IPS-NIHi11 (cell line): ENCODE measurements at places on chromosomes 4 and X.

DNA sequence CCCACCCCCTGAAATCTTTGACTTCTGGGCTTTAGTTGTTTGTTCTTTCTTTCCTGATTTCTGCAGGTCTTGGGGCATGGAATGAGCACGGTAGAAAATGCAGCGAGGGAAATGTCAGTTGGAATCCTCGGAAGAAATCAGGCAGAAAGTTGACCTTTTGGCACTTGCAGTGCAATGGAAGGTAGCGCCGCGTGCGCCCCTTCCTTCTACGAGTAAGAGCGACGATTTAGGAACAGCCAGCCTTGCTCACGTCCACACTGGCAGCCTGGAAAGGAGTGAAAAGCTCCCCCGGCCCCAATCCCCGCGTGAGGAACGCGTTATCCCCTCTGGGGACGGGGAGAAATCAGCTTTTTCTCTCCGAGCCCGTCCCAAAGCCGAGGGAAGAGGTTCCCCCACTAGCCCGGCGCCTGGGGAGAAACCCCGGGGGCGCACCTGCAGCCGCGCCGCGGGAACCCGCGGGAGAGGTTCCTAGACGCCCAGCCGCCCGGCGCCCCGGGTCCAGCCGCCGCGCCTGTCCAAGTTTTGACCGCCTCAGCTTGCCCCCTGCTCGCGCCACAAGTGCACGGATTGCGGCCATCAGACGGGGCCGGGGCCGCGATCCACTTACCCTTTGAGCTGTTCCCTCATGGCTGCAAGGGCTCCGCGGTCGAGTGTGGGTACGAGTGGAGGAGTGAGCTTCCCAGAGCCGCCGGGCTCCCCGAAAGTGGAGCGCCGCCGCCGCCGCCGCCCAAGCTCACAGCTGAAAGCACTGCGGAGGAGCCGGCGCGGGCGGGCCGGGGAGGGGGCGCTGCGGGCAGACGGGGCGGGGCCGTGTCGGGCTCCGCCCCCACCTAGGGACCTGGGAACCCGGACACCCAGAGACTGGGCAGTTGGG, 194.6 kb upstream of the FTHL17 start:
- DNase-seq: peak; percentile 78

DNA sequence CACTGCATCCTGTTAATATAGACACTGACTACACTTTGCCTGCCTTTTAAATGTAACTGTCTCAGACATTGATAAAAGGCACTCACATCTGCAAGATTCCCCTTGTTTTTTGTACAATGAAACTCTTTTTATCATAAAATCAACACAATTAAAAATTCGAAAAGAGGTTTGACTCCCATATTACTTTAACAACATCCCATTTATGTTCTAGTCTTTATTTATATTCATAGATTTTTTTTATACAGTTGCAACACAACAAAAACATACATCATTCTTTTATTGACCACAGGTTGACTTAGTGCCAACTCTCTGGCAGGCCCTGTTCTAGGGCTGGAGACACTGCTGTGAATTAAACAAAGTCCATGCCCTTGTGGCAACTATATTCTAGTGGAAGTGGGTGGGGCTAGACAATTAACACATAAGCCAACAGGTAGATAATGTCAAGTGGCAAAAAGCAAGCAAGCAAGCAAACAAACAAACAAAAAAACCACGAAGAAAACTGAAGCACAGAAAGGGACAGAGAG, 36.8 kb downstream of the ANK2 start:
- no peak for DNase-seq

GRCh38 chr4:88419874-88420273, 37.0 kb upstream of the HERC5 start:
- no peak for DNase-seq

- DNase-seq: no peak
Measured at GRCh38 chr4:138911909-138912703, 103.5 kb upstream of the NOCT start.

GRCh38 chr4:53463340-53463739, 85.9 kb downstream of the FIP1L1 start:
- DNase-seq: no peak

DNA sequence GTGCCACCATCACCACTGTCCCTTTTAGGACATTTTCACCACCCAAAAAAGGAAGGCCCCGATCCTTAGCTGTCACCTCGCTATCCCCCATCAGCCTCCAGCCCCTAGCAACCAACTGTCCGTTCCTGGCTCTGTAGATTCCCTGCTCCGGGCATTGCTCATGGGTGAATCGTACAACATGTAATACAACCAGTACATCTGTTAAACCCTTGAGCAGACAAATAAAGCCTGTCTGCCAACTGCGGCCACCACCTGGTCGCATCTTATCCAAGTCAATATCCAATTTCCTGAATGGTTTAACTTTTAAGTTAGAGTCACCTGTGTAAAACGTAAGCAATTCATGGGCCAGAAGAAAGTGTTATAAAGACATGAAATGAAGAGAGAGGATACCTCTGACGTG, 251.9 kb downstream of the AFAP1 start:
- no peak for DNase-seq

DNA sequence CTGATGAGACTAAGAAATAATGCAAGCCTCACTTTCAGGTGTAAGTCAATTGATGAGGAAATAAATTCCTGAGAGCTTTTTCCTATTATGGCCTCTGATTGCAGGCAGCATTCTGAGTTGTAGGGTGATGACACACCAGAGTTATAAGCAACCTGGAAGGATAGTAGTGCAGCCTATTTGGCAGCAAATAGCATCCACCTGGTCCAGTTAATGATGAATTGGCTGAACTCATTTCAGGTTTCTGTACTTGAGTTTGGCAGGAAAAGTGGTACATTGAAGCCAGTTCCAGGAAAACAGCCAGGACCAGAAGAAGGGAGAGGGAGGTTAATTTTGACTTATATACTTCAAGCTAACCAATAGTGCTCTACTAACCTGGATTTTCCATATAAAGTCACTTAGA, 316.8 kb downstream of the NAF1 start:
- no peak for DNase-seq

- DNase-seq: peak; percentile 60
Measured at GRCh38 chr4:52657618-52658501, 1.2 kb downstream of the USP46 start.

DNA sequence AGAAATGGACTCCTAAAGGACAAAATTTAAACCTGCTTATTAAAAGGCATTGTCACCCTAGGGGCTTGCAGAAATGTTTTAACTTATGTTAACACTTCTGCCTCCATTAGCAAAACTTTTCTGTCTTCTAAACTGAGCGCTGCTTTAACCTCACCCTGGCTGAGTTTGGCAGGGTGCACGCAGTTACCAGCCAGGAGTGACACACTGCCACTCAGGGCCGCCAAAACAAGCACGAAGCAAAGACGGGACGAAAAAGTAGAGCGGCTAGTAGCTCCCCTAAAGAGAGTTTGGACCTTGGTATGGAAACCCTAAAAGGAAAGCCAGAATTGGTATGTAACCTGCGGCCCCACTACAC, 23.8 kb upstream of the UVSSA start:
- no peak for DNase-seq

DNA sequence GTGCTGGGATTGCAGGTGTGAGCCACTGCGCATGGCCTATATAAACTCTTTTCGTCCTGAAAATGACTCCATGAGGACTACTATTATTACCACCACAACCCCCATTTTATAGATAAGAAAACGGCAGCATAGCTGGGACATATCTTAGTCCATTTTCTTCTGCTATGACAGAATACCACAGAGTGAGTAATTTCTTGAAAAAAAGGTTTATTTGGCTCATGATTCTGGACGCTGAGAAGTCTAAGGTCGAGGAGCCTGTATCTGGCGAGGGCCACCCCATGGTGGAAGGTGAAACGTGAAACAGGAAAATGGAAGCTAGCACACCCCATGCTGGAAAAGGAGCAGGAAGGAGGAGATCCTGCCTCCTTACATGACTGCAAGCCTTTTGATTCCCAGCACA, 68.9 kb downstream of the SMIM20 start:
- no peak for DNase-seq

- no peak for DNase-seq
Measured at GRCh38 chr4:108559068-108559793, 61.1 kb upstream of the RPL34 start.

DNA sequence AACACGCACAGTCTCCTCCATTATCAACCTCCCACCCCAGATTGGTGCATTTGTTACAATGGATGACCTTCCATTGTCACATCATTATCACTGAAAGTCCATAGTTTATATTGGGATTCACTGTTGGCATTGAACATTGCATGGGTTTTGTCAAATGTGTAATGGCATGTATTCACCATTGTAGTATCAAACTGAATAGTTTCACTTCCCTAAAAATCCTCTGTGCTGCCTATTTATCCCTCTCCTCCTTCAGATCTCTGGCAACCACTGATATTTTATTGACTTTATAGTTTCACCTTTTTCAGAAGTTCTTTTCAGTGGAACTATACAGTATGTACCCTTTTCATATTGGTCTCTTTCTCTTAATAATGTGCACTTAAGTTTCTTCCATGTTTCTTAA, 1565.4 kb downstream of the PCDH18 start:
- no peak for DNase-seq

DNA sequence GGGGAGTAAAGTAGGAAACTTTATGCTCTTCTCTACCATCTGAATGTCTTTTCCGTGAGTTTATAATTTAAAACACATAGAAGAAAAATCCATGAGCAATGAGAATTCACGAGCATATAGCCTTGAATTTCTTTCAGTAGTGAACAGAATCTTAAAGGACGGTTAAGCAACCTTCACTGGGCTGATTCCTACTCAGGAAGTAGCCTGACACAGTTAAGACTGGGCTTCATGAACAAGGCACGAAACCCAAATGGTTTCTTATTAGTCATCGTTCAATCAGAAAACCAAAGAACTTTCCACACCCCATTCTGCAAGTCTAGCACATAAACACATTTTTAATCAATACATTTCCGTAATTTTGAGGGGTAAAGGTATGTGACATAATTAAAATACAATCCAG, 95.8 kb downstream of the SH3KBP1 start:
- no peak for DNase-seq
